ENCODE measurements at places on chromosomes 7 and 10.
A peak's percentile ranks its signal among the peaks of the same experiment; 100 is the strongest.

- DNase-seq: no peak
These were observed 213.0 kb upstream of the INHBA start for GRCh38 chr7:41915871-41916270.

DNA sequence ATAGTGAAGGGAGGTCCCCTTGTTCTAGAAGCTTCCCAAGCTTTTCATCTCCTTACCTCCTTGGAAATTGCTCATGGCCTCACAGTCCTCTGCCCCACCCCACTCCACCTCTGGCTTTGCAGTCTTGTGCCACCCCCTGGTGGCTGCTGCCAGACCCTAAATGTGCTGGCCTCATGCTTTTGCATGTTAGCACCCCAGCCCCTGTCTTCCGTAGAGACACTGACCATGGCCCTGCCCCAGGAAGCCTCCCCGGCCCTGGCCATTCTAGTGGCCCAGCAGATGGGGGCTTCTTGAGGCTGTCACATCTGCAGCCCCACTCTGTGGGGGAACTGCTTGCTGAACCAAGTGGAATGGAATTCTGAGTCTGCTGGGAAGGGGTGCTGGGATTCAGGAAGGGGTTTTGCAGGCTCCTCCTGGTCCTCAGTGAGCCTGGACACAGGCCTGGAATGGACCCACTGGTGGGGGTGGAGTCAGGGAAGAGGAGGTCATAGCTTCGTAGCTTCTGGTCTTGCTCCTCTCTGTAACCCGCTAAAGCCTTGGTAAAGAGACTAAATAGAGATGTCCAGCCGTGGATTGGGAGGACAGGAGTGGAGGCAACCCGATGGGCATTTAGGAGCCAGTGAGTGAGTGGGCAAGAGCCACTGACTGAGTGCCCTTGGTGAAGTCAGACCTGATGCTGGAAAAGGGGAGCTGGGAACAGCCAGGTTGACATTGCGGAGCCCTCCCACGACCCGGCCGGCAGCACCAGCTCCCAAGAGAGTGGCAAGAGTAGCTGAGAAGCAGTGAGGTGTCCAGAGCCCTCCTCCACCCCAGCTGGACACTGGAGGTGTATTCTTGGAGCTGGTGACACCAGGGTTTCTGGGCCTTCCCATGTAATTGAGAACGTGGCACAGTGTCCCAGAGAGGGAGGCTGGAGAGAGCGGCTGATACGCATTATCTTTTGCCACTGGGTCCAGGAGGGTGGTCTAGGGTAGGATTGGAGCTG lies 20.9 kb downstream of the RAMP3 start:
- no peak for DNase-seq

- no peak for DNase-seq
These were observed 13.3 kb downstream of the BEND7 start for GRCh38 chr10:13515467-13515866.

DNA sequence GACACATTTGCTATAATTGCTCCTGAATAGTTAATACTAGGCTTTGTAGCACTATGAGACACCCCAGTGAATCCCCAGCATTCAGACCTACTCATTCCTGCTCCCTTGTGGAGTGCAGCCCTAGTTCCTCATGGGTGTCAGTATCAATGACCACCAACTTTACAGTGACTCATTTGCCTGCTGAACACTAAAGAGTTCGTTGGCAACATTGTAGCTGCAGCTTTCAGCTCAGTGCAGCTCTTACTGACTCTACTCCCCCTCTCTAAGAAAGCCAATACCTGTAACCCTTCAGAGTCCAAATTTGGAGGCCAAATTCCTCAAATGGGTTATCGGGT lies 127.1 kb upstream of the MTPN start:
- no peak for DNase-seq

DNA sequence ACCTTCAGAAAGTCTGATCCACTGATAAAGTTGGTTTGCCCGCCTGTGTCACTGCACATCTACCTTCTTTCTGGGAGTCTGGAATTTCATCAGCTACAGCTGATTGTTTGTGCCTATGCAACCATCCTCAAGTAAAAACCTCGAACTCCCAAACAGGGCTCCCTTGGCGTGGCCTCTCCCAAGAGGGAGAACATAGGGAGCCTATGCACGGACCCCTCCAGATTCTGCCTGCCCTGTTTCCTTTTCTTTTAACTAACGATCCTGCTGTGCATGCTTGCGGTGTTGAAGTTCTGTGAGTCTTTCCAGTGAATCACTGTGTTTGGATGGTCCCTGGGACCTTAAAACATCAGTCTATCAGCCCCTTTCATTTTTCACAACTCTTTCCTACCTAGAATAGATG lies 226.9 kb upstream of the SEMA3D start:
- DNase-seq: no peak

GRCh38 chr7:56079450-56080185 lies 13.1 kb downstream of the PHKG1 start:
- peak; percentile 84 for DNase-seq

DNA sequence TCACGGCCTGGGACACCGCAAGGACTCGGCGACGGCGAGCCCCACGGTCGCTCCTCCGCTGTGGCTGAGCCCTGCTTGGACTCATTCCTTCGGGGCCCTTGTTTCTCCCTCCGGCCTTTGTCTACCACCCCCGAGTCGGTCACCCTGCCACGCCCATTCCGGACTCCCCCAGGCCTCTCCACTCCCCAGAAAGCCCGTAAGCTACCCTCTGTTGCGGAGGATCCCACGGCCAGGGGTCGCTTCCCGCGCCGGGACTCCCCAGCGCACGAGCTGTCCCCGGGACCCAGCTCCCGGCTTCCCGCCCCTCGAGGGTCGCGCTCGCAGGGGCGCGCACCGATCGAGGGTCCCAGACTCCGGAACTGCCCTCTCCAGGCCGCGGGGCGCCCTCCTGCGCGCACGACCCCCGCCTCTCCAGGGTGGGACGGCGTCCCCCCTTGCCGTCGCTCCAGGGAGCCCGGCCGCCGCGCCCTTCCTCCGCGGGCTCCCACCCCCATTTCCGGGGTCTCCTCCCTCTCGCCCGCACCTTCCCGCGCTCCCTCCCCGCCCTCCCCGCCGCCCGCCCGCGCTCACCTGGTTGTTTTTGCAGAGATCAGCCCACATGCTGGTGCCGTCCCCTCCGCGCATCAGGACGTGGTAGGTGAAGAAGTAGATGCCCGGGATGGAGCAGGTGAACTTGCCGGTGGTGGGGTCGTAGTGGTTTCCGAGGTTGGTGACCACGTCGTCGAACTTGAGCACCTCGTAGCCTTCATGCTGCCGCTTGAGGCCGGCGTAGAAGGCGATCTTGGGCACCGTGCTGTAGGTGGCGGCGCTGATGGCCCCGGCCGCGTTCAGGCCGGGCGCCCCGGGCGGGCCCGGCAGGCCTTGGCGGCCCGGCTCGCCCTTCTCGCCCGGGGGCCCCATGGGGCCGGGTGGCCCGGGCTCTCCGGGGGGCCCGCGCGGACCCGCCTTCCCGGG lies 1.5 kb downstream of the C1QL3 start:
- DNase-seq: no peak

DNA sequence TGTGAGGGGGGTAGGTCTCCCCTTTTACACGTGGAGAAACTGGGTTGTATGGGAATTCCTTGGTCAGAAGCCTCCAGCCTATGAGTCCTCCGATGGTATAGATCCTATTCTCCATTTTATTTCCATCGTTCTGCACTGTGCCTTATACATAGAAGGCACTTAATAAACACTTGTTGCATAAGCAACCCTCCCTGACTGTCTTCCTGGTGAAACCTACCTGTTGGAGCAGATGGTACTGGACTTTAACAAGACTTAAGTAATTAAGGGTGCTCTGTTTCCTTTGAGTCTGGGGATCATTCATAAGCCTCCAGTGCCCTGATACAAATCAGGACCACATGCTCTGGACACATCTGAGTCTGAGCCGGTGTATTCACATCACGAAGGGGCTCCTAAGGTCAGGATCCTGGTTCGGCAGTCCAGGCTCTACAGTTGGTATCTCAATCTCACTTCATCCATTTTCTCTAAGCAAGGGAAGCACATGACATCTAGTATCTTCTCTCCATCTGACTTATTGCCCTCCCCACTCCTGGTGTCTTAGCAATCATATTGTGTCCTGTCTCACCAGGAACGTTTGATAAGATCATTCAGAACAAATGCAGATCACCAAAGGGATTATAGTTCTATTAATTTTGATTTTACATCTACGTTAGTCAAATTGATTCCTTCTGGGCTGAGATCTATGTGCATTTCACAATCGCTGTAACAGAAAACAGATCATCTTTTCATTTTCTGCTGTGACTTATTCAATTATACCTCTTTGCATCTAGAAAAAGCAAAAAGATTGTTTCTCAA lies 22.8 kb upstream of the EZH2 start:
- DNase-seq: no peak

DNA sequence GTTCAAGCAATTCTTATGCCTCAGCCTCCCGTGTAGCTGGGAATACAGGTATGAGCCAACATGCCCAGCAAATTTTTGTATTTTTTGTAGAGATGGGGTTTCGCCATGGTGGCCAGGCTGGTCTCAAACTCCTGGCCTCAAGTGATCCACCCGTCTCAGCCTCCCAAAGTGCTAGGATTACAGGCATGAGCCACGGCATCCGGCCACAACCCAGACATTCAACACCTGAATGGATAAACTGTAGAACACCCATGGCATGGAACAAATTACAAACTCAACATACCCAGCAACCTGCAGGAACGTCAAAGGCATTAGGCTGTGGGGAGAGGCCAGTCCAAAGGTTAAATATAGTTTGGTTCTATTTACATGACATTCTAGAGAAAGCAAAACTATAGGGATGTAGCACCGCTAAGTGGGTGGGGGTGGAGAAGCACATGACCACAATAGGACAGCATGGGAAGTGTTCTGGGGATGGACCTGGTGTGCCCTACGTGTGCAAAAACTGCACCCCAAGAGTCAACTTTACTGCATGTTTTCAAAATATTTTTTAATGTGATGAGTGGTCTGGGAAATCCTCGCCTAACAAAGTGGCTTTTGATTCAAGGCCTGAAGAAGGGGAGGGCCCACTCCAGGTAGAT lies 6.5 kb upstream of the PGAM2 start:
- DNase-seq: no peak

GRCh38 chr7:111173528-111173927 lies 82.6 kb downstream of the LRRN3 start:
- no peak for DNase-seq

DNA sequence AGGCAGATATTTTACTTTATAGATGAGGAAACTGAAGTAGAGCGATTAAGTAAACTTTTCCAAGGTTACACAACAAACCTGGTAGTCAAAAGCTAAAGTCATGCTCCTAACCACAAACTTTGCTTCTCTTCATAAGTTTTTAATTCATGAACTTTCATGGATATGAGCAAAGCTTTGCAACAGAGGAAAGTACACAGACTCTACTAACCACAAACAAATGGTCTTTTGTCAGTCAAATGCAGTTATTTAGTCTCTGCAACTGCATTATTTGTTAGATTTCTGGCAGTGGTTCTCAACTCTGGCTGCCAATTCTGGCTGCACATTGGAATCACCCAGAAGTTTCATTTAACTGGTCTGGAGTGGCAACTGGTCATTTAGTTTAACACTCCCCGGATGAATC lies 140.6 kb upstream of the TMEM168 start:
- DNase-seq: peak; percentile 67

Measured in cardiac fibroblast (primary cell).